ENCODE measurements at places on chromosomes 5 and 9.

DNA sequence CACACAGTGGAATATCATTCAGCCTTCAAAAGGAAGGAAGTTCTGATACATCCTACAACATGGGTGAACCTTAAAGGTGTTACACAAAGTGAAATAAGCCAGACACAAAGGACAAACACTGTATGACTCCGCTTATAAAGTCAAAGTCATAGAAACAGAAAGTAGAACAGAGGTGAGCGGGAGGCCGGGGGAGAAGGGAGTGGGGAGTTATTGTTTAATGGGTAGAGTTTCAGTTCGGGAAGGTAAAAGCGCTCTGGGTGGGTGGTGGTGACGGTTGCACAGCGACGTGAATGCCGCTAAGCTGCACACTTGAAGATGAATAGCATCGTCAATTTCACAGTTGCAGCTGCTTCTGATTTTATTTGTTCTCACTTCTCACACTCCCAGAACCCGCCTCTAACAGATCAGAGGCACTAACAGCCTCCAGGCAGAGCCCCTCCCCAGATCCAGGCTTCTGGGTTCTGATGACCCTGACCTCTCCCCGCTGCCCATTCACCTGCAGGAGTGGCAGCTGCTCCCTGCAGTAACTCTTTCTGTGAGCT lies 34.1 kb downstream of the BNIP1 start:
- peak; percentile 9 for DNase-seq

DNA sequence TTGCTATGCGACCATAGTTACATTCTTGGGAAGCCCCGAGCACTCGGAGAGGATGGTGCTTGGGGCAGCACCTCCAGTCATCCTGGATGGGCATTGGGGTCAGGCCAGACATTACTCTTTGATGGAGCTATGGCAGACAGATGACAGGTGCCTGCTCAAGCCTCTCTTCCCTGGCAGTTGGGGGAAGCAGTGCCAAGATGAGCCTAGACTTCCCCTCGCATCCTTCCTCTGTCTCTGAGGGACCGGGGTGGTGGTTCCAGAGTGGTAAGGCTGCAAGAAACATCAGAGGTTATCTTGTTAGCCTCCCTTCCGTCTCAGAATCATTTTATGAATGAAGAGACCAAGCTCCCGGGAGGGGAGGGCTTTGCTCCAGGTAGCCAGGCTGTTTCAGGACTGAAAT lies 2.8 kb upstream of the HMCN2 start:
- DNase-seq: no peak

DNA sequence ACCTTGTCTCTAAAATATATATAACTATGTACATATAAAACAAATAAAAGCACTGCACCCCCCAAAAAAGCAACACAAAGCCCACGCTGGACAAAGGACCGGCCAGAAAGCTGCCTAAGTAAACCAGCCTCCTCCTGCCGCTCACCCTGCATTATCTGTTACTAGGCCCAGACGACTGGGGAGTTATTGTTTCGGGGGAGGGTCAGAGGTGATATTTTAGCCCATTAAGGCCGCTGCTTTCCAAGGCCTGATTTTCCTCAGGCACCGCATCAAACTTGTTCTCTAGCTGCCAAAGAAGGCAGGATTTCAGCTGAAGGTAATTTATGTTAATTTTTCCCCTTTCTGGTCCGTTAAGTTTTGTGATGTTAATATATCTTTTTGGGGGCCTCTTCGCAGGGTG lies 44.0 kb upstream of the CTNNA1 start:
- DNase-seq: no peak

- no peak for DNase-seq
Measured at GRCh38 chr9:36987891-36988290, 46.2 kb downstream of the PAX5 start.

DNA sequence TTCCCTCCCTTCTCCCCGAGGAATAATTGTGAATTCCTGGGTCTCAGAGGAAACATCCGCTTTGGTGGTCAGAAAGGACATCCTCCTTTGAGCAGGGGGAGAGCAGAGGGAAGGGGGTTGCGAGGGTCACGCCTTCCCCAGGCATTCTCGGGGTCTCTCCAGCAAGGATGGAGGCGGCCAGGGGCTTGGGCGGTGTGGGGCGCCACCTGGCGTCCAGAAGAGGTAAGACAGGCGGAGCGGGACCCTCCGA lies 129.1 kb downstream of the KCNIP1 start:
- peak; percentile 57 for DNase-seq

- no peak for DNase-seq
Measured at GRCh38 chr5:31916327-31916726, 257.8 kb downstream of the GOLPH3 start.

GRCh38 chr5:80206282-80206681 lies 49.6 kb downstream of the SERINC5 start:
- DNase-seq: no peak

- DNase-seq: no peak
Measured at GRCh38 chr9:535356-535755, 306.1 kb upstream of the DMRT1 start.

GRCh38 chr5:79330071-79330470 lies 94.1 kb downstream of the JMY start:
- no peak for DNase-seq

DNA sequence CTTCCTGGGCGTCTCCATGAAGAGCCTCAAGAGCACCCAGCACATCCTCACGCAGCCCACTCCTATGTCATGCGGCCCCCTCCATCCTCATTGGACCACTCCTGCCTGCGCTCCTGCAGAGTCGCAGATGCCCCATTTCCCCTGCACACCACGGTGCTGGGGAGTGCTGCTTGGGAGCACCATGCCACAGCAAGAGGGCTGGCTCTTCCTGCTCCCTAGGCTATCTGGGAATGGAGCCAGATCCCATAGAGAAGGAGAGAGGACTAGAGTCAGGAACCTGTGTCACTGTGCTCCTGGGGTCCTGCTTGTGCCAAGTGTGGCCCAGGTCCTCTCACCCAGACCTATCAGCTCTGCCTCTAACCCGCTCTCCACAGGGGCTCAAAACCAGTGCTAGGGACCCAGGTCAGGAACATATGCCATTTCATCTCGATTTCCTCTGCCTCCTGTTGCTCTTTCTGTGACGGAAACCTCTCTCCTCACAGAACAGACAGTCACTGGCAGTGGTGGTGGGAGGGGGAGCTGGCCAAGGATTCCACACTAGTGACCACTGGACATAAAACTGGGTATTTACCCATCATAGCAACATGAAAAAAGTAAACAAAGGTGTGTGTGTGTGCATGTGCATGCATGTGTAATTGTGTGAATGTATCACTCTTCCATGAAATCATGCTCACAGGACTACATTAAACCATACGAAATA lies 178.4 kb downstream of the TTLL11 start:
- DNase-seq: no peak

GRCh38 chr9:114414346-114414745 lies 26.6 kb upstream of the AKNA start:
- DNase-seq: no peak

DNA sequence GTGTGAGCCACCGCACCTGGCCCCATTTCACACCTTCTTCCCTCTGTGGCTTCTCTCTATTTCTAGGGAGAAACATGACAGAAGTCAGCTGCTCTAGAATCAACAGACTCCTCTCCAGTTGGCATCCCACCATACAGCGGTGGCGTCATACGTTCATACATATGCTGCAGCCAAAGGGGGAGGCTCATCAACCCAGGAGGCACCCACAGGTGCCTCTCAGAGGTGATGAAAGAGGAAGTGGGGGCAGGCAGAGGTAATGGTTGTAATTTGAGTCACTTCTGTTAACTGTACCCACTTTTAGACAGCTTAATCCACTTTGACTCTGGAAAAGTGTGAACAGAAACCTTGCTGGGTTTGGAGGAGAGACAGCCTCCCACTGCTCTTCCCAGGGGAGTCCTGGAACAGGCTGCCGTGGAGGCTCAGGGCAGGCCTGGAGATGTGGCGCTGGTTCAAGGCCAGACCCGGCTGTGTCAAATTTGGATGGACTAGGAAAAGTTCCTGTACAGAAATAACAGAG lies 47.3 kb upstream of the SUB1 start:
- peak; percentile 31 for DNase-seq

GRCh38 chr5:145856285-145856818 lies 16.5 kb downstream of the GRXCR2 start:
- peak; percentile 18 for DNase-seq

DNA sequence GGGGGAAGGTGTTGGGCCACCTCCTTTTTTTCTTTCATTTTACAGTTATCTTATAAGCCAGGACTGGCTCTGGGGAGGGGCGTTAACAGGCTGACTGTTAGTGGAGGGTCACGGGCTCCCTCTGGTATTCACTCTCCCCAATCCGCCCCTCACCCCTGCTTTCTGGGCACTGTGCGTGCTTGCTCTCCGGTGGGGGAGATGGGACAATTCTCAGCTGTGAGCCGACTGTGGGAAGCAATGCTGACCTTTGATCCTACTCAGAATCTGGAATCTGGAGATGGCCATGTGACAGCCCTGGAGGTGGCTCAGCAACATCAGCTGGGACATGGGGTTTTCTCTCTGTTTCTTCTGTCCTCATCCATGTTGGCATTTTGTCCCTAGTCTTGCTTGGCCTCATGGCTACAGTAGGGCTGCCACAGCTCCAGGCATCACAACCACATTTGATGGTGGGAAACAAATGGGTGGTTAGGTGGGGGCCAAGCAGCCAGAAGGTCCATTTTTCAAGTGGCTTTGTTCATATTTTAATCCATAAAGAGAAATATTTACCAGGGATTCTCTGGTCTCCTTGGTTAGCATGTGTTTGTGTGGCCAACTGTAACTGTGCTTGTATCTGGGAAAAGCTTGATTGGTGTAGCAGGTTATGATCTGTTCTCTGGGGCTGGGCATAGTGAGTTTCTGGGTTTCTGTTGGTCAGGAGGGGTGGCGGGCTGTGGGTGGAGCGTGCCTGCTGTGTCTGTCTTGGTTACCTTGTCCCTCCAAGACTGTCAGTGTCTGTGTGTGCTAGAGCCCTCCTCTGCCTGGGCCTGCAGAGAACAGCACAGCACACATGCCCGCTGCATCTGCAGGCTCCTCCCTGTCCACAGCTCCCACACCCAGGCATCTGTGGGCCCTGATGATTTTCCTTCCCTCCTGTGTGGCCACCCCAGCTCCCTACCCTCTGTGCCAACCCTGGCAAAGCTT lies 12.4 kb downstream of the WNK2 start:
- no peak for DNase-seq

DNA sequence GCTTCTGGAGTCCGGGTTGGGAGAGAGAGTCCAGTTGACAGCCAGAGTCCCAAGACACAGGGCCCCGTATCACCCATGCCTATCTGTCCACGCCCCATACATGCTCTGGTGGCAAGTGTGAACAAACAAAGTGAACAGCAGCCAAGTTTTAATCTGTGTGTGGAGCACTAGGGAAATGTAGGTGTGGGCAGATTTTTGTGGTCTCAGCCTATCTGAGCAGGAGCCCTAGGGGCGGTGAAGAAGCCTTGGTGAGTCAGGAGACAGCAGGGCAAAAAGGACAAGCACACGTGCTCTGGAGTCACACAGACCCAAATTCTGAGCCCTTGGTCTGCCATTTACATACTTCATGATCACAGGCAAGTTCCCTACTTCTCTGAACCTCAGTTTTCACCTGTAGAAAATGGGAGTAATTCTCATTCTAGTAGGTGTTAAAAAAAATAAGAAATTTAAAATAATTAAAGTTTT lies 23.2 kb downstream of the EGR1 start:
- no peak for DNase-seq

GRCh38 chr9:37363124-37363523 lies 59.4 kb upstream of the GRHPR start:
- no peak for DNase-seq

DNA sequence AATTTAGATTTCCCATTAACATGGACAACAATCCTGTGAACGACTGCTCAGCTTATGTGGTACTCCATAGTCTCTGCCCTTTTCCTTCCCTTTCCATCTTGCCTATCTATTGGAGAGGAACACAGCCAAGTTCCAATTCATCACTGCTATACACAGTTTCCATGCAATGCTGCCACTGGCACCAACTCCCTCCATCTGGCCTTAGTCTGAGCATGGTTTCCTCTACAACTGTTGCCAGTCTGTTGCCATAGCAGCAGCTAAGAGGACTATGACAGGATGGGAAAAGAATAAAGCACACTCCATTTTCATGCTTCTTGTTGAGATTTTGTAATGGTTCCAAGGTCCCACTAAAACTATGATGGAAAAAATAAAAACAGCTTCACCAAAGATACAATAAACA lies 189.0 kb downstream of the HCN1 start:
- no peak for DNase-seq

DNA sequence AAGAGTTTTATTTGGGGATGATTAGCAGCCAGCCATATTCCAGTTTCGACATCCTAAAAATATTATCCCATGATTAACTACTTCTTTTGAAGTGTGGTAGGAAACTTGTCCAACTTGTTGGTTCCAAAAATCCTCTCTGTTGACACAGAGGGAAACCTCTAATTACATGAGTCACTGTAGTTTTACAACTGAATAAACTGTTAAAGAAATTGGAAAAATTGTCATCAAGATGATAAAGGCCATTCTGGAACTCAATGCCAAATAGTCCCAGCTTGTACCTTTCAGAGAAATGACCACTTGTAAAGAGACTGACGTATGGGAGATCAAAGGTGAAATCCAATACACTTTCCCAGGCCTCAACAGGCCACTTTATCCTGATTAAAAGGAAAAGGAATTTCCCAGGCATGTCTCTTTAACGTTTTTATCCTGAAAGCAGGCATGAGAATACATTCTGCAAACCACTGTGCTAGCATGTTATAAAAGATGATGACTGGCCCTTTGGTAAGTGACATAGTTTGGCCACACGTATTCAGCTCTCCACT lies 261.6 kb downstream of the GLIS3 start:
- no peak for DNase-seq

GRCh38 chr5:173313351-173313801 lies 14.8 kb downstream of the STC2 start:
- DNase-seq: no peak

DNA sequence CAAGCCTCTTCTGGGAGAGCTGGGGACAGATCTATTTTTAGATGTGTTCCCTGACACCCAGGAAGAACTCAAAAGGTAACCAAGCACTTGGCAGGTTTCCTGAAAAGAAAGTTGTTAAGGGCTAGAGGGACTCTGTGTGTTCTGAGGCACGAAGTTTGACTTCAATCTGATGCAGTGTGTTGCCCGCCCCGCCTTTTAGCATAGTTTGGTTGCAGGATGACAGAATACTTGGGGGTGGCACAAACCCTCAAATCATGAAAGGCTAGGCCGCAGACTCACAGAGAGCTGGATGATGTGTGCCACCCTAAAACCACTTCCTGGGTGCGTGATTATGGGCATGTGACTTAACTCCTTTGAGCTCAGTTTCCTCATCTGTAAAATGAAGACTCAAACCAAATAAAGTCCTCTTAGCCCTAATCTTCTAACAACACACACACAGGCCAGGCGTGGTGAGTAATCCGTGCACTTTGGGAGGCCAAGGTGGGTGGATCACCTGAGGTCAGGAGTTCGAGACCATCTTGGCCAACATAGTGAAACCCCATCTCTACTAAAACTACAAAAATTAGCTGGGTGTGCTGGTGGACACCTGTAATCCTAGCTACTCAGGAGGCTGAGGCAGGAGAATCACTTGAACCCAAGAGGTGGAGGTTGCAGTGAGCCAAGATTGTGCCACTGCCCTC lies 12.8 kb upstream of the NDFIP1 start:
- DNase-seq: peak; percentile 77

GRCh38 chr5:34499001-34499734 lies 157.0 kb upstream of the RAI14 start:
- no peak for DNase-seq
